ENCODE measurements at places on chromosomes 2 and 18.

DNA sequence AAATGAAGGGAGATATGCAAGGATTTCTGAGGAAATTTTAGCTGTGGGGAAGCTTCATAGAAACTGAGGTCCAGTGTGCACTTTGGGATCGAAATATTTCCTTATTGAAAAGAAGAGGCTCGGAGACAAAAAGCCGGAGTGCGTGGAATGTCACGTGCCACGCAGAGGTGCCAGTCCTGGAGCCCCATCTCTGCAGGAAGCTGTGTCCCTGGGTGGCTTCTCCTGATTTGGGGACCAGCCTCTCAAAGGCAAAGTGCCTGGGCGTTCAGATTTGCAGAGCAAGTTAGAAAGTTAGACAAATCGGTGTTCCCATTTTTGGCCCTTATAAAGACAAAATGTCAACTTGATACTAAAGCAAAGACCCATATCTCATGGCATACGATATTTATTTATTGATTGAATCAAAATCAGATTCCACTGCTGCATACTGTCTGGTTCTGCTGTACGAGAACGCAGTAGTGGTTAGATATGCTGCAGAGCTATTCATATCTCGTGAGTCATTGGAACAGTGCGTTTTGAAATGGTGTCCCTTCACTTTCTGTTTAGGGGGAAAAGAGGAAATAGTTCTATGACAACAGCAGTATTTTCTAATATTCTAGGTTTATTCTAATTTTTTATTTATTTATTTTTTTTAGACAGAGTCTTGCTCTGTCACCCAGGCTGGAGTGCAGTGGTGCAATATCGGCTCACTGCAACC is 9.1 kb upstream of the ATG16L1 start:
- no peak for DNase-seq

DNA sequence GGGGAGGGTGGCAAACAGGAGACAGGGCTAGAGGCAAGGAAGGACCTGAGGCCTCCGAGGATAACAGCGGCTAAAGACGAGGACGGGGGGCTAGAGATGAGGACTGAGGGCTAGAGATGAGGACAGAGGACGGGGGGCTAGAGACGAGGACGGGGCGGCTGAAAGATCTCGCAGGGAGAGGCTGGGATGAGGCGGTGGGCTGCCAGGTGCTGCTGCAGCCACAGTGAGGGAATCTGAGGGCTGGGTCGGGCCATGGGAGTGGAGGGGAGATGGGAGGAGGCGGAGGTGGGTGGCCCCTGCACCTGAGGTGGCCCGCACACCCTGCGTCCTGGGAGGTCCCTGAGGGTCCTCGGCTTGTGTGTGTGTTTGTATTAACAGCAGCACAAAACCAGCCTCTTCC is 350.2 kb upstream of the SALL3 start:
- no peak for DNase-seq

GRCh38 chr2:223626716-223627115 is 24.6 kb upstream of the SCG2 start:
- DNase-seq = no peak

DNA sequence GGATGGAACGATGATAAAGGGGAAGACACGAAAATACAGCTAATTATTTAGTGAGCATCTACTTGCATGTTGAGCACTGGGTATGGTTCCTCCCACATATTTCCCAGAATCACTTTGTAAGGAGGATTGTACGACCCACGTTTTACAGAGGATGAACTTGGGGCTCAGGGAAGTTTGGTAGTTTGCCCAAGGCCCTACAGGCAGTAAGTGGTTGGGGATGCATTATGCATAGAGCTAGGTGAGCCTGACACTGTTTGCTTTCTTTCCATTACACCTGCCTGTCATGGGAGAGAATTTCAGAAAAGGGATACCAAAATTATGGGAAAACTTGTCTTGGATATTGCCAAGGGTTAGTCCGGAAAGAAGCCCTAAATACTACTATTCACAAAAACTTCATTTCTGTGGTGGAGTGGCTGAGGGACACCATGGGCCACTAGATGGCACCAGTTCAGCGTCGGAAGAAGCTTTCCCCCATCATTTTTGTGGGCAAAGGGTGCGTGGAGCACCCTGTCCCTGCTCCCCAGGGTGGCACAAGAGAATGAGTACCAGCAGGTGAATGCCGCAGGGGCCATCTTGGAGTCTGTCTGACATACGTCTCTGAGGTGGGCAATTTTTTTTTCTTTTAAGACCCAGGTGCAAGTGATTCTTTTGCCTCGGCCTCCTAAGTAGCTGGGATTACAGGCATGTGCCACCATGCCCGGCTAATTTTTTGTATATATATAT is 23.5 kb upstream of the C18orf32 start:
- peak; percentile 9 for DNase-seq

- DNase-seq = no peak
These were observed 3.4 kb downstream of the ZEB2 start for GRCh38 chr2:144516411-144516980.

Measured in activated CD4-positive, CD25-positive, alpha-beta regulatory T cell (primary cell).